ENCODE measurements at places on chromosomes 2 and 18.
A peak's percentile ranks its signal among the peaks of the same experiment; 100 is the strongest.

DNA sequence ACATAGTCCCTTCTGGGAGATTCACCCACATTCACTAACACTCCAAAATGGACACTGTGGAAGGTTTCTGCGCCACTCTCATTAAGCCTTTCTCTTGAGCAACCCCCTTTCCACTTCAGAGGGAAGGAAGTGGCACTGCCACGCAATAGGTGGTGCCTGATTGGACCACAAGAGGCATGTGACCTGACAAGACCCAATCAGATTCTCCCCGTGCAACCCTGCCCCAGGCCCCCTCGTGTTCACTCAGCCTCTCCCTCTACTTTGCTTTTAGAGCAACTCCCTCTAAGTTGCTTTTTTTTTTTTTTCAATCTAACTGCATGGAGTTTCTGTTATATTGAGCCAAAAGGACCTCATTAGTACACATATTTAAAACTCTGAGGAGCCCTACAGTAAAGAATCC, 158.0 kb downstream of the EN1 start:
- DNase-seq = no peak

- DNase-seq = no peak
These were observed 25.8 kb downstream of the SLC3A1 start for GRCh38 chr2:44301111-44301510.

DNA sequence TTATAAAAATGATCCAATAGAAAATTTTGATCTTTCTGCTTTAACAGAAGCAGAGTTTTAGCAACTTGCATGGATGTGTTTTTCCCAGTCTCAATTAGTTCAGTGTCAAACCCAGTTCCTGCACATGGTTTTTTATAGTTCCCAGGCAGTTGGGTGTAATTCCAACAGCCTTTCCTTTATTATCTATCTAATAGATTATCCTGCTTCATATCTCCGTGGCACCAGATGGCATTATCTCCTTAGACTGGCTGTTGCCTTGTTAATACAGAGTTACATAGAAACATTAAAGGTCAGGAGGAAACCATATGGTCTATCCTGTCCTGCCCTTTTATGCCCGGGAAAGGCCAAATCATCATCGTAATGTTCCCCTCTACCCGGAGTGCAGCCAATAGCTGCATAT, 400.9 kb upstream of the SMIM21 start:
- DNase-seq = no peak

DNA sequence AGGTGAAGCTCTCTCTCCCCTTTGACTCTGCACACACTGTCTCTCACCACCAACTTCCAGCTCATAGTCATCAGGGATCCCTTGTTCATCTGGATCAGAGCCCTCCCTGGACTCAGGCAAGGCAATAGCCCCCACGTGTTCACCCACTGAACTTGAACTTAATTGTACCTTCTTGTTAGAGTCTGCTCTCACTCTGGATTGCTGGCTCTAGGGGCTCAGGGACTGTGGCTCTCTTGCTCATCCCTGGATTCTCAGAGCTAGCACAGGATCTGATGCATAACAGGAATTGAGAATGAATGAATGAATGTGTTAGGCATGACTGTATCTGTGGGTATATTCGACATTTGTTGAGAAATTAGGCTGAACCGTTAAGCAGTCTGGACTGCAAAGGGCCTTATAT, 16.7 kb upstream of the ASAP2 start:
- no peak for DNase-seq

DNA sequence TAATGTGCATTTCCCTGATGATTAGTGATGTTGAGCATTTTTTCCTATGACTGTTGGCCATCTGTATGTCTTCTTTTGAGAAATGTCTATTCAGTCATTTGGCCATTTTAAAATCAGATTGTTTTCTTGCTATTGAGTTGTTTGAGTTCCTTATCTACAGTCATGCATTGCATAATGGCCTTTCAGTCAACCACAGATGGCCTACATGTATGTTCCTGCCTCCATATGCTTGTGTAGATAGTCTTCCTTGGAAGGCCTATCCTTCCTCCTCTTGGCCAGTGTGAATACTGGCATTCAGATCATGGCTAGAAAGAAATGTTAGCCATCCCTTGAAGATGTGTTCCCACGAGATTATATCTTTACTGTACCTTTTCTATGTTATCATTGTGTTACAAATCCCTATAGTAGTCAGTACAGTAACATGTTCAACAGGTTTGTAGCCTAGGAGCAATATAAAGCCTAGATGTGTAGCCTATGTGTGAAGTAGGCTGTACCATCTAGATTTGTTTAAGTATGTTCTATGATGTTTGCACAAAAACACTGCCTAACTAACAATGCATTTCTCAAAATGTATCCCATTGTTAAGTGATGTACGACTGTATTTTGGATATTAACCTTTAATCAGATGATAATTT, 65.6 kb upstream of the CD302 start:
- DNase-seq = no peak

DNA sequence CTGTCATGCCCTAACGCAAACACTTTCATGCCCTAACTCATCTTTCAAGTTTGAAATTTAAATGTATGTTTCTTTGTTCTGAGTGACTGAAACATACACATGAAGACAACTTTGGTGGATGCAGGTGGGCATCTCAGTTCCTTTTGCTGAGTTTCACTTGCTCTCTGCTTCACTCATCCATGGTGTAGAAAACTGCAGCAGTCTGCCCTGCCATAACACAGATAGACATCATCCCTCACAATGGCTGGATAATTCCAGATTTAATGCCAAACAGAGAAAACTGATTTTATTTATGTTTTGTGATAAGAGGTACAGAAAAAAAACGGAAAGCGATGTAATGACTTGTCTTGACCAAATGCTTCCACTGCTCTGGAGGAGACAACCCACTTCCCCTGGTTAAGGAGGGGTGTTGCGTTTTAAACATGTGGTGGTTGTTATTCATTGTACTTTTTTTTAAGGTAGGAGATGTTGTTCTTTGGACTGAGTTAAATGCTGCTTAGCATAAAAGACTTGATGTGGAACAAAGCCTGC, 70.4 kb downstream of the RHBDD1 start:
- DNase-seq = peak; percentile 38

Measured in CD4-positive, alpha-beta T cell treated with Interferon alpha-2 for 1 hour (primary cell).